CD8-positive, alpha-beta memory T cell (primary cell): ENCODE measurements at places on chromosomes 6 and 20. TPM values are rescaled to one million over a fixed set of nuclear protein-coding genes. Genes with fewer than 3 reads are reported as not detected.
A peak's percentile ranks its signal among the peaks of the same experiment; 100 is the strongest.

DNA sequence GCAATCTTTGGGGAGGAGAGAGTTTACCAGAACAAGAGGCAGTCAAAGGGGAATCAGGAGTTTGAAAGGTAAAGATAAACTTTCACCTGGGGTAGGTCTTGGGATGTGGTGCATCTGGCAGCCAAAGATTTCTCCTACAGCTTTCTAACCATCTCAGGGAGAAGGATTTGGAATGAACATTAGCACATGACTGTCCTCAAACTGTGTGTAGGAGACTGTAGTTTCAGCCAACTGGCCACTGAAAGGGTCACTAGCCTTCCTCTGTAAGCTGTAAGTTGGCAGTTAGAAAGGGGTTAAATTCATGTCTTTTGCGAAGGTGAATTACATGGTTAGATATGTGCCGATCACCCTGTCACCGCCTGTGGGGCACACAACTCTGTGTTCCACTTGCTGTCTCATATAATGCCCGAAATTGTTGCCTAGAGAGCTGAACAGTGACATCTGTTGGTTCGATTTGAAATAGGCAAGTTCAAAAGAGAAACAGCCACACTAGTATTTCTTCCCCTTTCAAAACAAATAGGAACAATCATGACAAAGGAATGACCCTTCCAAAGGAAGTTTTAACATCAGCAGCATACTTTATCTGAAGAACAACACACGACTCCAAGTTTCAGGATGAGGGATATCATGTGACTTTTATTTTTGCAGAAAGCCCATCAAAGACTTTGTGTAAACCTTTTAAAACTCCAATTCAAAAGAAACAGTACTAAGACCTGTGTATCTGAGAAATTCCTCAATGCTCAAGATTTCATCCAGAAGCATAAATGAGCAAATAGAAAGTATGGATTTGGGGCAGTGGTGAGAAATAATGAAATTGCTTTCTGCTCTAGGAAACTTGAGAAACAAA lies 1.1 kb upstream of the OPN5 start:
- no peaks in the 10 kb centered on the region for H3K4me1 ChIP-seq
- H3K27me3 ChIP-seq: no peaks in the 10 kb centered on the region
- no peak overlapping the region for H3K4me3 ChIP-seq
- DNase-seq: peak; percentile 34
- H3K36me3 ChIP-seq: no peaks in the 10 kb centered on the region
- no peak overlapping the region for H3K27ac ChIP-seq

Gene TP53RK
- 17.4 TPM for total RNA-seq

DNA sequence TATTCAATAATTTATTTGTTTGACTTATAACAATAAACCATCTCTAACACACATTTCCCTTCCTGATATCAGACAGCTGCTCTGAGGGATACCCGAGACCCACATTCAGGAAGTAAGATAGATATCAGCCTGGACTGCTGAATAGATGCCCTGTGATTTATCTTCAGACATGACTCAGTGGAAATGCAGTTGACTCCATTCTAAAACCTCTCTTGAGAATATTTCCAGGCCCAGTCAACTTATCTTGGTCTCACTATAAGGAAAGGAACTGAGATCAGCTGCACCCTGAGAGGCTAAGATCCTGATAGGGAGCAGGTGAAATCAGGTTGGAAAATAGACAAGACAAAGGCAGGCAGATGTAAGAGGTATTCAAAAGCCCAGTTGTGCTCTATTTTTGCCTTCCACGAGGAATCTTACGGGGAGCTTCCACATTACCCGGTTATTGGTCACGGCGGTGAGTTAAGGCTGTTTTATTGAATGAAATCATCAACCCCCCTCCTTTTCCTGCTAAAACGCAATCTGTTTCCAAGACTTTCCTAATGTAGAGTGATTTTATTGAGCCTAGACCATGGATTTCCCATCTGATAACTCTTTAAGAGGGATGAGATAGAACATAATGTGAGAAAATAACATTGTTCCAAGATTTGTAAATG lies 25.5 kb downstream of the C6orf15 start:
- no peak overlapping the region for H3K4me3 ChIP-seq
- no peaks in the 10 kb centered on the region for H3K27me3 ChIP-seq
- no peak for DNase-seq
- H3K4me1 ChIP-seq: peaks cover 5% of the 10 kb centered on the region
- no peak overlapping the region for H3K27ac ChIP-seq
- H3K36me3 ChIP-seq: no peaks in the 10 kb centered on the region

DNA sequence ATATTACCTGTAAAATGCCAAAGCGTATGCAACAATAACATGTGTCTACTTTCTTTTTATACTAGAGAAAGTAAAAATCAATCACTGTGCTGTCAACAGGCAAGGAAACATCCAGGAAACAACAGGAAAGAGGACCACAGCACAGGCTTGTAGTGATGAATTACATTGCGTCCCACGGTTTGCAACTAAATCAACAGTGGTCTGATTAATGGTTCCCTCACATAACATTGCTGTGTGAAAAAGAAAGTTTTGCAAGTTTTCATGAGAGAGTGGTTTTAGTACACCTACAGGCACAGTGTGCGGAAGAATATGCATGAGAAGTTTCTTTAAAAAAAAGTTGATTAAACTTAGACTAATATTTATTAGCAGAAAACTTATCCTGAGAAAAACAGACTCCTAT lies 329.5 kb upstream of the HSF2 start:
- no peaks in the 10 kb centered on the region for H3K4me1 ChIP-seq
- no peaks in the 10 kb centered on the region for H3K36me3 ChIP-seq
- no peak overlapping the region for H3K4me3 ChIP-seq
- no peaks in the 10 kb centered on the region for H3K27me3 ChIP-seq
- H3K27ac ChIP-seq: no peak overlapping the region

Gene ADGB
- total RNA-seq: 0.35 TPM

DNA sequence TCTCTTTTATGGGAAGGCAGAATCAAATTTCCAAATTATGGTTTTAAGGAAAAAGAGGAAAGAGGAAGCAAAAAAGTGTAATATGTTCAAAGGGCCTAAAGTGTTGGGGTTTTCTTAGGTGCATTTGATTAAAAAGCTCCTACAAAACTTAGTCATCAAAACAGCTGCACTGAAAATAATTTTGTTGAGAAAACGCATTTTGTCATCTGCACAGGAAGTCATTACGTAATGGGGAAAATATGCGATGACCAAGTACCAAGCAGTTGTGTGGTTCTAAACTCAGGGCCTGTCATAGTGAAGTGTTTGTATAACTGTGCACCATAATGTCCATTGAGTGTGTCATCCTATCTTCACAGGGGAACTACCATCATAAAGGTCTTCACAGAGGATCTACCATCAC lies 15.6 kb downstream of the HAO1 start:
- no peak overlapping the region for H3K4me3 ChIP-seq
- H3K27ac ChIP-seq: no peak overlapping the region
- H3K36me3 ChIP-seq: no peaks in the 10 kb centered on the region
- no peak for DNase-seq
- no peaks in the 10 kb centered on the region for H3K4me1 ChIP-seq
- no peaks in the 10 kb centered on the region for H3K27me3 ChIP-seq

Gene WFDC11
- total RNA-seq: not detected

Gene FOXS1
- total RNA-seq: not detected

DNA sequence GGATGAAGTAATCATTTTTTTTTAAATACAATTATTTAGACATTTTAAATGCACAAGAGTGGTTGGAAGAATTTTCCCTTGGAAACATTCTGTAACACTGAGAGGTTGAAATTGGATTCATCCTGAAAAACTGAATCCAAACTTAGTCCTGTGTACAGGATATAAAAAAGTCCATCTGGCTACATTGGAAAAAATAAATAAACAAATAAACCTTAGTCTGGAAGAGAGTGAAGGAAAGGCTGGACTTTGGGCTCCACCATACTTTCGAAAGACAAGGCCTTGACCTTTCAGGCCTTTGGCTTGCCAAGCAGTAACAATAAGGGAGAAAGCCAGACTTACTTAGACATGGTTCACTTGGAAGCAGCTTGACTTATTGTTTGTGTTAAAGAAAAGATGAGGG lies 664.3 kb downstream of the TENT5A start:
- no peaks in the 10 kb centered on the region for H3K27me3 ChIP-seq
- H3K4me1 ChIP-seq: no peaks in the 10 kb centered on the region

DNA sequence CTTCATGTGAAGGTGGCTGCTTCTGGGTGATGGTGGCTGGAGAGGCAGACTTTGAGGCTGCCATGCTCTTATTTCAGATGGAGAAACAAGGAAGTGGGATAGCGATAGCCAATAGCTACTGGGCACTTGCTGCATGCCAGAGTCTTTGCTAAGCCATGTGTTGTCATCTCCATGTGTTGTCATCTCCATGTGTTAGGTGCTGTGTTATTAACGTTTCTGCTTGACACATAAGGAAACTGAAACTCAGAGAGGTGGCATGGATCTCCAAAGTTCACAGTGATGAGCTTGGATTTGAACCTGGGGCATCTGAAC lies 16.9 kb downstream of the KIAA1755 start:
- H3K27me3 ChIP-seq: no peaks in the 10 kb centered on the region
- H3K27ac ChIP-seq: no peak overlapping the region
- DNase-seq: no peak

Gene CGA
- total RNA-seq: not detected

Gene LIN28B
- total RNA-seq: not detected

DNA sequence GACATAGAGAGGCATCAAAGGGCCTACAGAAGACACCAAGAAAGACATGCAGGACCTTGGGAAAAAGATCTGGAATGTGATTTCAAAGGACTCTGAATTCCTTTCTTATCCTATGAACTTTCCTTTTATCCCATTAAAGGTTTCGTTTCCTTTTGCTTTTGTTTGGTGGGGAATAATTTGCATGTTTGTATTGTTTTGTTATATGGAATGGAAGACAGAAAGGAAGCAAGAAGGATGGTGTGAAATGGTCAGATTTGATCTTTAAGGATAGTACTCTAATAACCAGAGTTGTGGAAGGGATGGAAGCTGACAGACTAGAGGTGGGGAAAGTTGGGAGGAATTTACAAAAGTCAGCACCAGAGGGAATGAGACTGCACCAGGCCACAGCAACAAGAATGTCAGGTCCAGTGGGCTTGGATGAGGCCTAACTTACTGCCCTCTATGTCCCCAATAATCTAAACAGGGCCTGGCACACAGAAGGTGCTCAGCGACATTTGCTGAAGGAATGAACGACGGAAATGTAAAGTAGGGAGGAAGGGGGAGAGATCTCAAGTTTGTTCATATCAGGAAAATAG lies 173.7 kb downstream of the FOXA2 start:
- DNase-seq: no peak
- no peaks in the 10 kb centered on the region for H3K27me3 ChIP-seq
- H3K4me3 ChIP-seq: no peak overlapping the region
- H3K27ac ChIP-seq: peak overlapping the region; percentile 66
- no peaks in the 10 kb centered on the region for H3K36me3 ChIP-seq

Gene AGPAT4
- total RNA-seq: 2.2 TPM

GRCh38 chr6:2225422-2226392 lies 19.7 kb downstream of the GMDS start:
- no peaks in the 10 kb centered on the region for H3K36me3 ChIP-seq
- H3K27ac ChIP-seq: no peak overlapping the region

DNA sequence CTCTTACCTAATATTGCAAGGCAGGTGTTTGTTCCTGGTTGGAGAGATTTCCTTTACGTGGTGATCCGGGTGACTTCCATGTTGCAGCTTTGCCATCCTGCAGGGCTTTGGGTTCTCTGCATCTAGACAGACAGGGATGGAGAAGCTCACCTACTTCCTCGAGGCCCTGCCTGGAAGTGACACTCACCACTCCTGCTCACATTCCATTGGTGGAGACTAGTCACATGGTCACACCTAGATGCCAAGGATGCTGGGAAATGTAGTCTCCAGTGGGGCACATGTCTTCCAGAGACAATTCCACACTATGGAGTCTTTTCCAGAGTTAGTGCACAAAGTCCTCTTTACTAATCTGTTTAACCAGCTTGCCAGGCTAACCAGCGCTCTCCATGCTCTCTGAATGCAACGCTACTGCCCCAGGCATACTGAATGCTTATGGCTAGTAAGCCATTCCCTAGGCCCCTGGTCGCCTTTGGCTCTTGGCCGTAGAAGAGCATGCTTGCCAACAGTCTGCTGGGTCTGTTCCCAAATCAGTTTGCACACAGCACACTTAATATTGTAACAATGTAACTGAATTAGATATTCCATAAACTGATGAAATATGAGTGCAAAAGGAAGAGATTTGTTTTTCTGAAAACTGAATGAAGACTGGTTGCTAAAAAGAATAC lies 6.7 kb upstream of the KCNK15 start:
- H3K4me3 ChIP-seq: no peak overlapping the region
- H3K36me3 ChIP-seq: no peaks in the 10 kb centered on the region
- DNase-seq: no peak
- H3K27me3 ChIP-seq: no peaks in the 10 kb centered on the region
- peaks cover 8% of the 10 kb centered on the region for H3K4me1 ChIP-seq
- H3K27ac ChIP-seq: no peak overlapping the region

Gene HCK
- 0.28 TPM for total RNA-seq

Gene HLA-DOB
- total RNA-seq: 0.97 TPM

DNA sequence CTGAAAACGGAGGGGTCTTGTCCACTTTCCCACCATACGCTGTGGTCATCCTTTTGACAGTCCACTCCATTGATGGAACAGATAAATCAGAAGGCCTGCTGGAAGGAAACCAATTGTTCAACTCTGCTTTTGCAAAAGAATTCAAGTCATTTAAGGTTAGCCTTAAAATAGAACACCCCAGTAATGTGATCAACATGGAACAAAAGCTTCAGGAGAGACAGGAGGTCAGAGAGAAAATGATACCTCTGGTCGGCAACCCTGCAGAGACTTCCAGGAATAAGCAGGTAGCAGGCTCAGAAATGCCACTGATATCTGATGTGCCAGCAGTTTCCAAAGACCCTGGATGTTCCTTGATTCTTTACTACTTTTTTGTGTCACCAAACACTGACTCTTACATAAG lies 39.6 kb upstream of the SHLD1 start:
- no peak overlapping the region for H3K4me3 ChIP-seq
- H3K27me3 ChIP-seq: no peaks in the 10 kb centered on the region
- peaks cover 23% of the 10 kb centered on the region for H3K4me1 ChIP-seq

GRCh38 chr6:162999575-163000285 lies 272.0 kb downstream of the PACRG start:
- H3K4me1 ChIP-seq: no peaks in the 10 kb centered on the region
- H3K4me3 ChIP-seq: no peak overlapping the region
- DNase-seq: no peak
- H3K27ac ChIP-seq: no peak overlapping the region
- no peaks in the 10 kb centered on the region for H3K27me3 ChIP-seq
